ENCODE measurements at places on chromosomes 1 and 21. TPM values are rescaled to one million over a fixed set of nuclear protein-coding genes. Genes with fewer than 3 reads are reported as not detected.

- no peak for DNase-seq
These were observed 150.6 kb upstream of the KCTD3 start for GRCh38 chr1:215416497-215416896.

GRCh38 chr1:44536357-44537209, 131.5 kb downstream of the RNF220 start:
- DNase-seq: no peak

DNA sequence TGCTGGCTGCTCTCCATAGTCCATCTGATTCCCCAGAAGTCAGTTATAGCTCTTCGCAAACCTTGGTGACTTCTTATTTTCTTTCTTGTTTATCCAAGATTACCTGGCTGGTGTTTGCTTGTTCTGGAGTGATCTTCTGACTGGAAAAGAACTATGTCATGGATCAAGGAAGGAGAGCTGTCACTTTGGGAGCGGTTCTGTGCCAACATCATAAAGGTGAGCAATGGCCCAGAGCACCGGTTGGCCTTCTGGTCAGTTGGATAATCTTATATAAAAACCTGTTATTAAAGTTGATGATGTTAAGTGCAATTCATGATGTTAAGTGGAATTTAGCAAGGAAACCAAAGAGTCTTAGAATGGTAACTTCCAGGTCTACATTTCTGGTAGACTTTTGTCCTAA, 672 bp downstream of the DHDDS start:
- DNase-seq: no peak

UBASH3A gene
- total RNA-seq: 0.12 TPM

CD34 gene
- 0.70 TPM for total RNA-seq
